ENCODE measurements at places on chromosomes 12 and 14.

- DNase-seq: no peak
Observed at GRCh38 chr12:54587315-54587873, 1.1 kb downstream of the PPP1R1A start.

DNA sequence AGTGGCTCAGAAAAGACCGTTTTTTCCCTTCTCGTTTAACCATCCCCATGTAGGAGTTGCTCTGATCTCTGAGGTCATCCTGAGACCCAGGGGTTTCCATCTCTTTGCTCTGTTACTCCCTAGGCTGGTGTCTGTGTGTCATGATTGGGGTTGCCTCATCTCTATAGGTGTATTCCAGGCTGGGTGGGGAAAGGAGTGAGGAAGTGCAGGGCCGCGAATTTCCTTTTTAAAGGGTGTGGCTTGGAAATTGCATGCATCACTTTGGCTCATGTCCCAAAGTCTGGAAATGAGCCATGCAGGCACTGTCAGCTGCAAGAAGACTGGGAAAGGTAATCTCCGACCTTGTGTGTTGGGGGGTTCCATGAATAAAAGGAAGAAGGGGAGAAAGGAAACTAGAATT is 201.9 kb downstream of the AACS start:
- DNase-seq: no peak

DNA sequence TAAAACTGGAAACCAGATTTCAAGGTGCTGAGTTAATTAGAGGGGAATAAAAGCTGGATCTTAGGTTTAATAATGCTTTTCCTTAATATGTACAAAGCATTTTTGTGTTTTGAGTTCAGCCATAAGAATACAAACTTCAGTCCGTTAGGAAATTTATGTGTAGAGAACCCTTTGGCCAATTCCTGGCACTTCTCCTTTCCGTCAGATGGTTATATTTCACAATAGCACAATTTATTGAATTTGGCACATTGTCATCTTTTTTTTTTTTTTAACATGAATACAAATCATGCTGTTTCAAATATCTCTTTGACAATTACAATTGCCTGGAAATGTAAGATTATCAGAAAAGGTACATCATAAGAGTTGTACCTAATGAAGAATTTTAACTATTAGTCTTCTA is 56.2 kb upstream of the DDHD1 start:
- no peak for DNase-seq

GRCh38 chr12:30423330-30423729 is 272.3 kb downstream of the IPO8 start:
- no peak for DNase-seq

GRCh38 chr14:30983858-30984257 is 41.6 kb upstream of the AP4S1 start:
- no peak for DNase-seq

- peak; percentile 87 for DNase-seq
Observed at GRCh38 chr12:120356567-120357030, 12.4 kb downstream of the MSI1 start.

GRCh38 chr12:5565933-5566599 is 134.2 kb downstream of the NTF3 start:
- no peak for DNase-seq

- DNase-seq: no peak
Observed at GRCh38 chr14:50657753-50658152, 10.4 kb downstream of the SAV1 start.

DNA sequence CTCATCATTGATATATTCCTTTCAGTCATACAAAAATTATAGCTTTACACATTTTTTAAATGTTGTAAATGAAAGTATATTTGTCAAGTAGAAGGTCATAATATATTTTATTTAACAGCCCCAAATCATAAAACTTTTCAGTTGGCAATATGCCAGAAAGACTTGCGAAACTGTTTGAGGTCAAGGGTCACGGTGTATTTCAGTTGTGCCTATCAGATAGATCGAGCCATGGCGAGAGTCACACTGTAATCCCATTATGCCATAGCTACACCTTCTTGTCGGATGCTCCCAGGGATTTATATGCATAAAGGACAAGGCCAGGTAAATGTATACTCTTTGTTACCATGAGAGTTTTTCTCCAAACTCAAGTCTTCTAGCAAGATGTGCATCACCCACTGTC is 26.7 kb upstream of the G2E3 start:
- no peak for DNase-seq

DNA sequence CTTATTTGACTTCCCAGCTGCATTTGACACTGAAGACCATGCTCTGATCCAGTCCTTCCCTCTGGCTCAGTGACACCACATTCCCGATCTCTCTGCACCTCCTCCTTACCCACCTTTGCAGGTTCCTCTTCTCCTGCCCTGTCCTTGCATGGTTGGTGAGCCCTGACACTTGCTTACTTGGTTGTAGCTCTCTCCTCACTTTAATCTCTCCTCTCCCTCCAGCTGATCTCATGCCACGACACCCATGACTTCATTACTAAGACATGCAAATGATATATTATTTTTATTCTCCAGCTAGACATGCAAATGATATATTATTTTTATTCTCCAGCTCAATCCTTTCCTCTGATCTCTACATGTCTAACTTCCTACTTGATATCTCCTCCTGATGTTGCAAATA is at the start of gene SERPINA9:
TSS of gene SERPINA9 (minus strand) at position 175 of the 400 bp plus-strand sequence. CDS start 6,357 bp downstream, outside the sequence.
- no peak for DNase-seq

DNA sequence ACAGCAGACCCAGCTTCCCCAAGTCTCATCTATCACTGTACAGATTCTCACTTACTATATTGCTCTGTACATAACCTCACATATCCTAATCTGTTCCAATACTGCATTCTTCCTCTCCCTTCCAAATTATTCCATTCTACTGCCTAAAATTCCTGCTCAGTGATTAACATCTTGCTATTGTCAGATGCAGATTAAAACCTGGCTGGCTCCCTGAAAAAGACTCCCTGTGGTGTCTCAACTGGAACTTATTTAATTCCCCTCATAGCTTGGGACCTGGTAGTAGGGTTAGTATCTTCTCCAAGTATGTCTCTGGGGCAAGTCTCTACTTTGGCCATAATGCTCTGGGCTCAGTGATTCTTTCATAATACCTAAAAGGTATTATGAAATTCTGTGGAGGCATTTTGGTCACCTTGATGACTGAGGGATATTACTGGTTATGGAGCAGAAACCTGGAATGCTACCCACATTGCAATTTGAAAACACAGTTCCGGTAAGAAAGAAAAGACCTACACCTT is 55.8 kb downstream of the PAWR start:
- DNase-seq: peak; percentile 54

- DNase-seq: no peak
Observed at GRCh38 chr14:49553106-49553505, 33.1 kb downstream of the RPS29 start.

GRCh38 chr12:131113568-131114270 is 160.0 kb downstream of the ADGRD1 start:
- DNase-seq: no peak

DNA sequence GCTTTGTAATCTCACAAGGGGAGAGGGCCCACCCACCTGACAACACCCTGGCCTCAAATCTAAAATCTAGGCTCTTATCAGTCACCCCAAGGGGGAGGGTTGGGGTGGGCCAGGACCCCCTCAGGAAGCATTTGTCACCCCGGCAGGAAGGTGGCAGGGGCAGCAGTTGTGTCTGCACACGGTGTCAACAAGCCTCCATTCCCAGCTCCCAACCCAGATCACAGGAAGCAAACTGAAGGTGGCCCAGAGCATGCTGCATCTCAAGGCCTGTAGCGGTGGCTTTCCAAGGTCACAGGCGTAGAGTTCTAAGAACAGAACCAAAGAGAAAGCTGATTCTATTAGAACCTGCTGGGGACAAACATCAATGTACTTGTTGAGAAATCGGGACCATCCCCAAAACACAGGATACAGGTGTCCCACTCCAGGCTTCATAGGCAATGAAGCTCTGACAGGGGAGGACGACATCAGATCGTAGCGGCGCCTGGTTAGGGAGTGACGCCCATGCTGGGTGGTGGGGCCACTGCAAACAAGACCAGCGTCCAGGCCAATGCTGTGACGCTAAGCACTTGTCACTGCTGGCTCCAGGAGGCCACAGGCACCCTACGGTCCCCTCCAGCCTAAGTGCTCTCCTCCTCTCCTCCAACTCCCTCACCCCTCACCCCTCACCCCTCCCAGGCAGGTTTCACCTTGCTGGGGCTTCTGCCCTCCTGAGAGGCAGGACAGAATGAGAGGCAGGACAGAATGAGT is 52.9 kb downstream of the CCDC88C start:
- DNase-seq: no peak

DNA sequence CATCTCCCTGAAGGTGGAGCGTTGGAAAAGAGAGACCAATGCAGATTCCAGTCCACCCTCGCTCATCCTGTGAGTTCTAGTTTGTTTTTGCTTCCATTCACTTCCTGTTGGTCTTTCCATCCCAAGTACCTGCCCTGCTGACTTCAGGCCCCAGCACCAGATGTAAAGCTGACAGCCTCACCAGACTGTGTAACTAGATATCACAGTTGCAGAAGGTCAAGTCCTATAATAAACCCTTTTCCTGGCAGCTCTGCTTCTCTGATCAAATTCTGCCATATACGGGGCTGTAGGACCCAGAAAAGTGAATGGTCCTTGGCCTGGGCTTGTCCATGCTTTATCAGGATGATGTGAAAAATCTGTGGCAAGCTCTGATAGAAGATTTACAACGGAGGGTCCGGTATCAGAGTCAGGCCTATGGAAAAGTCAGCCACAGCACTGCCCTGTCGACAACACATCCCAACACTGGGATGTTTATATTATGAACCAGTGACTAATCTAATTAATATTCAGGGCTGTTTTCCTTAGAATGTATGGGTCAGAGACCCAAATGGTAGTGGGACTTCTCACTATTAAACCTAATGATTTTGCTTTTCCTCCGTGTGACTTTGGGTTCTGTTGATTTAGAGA is 42.1 kb downstream of the CCDC175 start:
- DNase-seq: no peak

DNA sequence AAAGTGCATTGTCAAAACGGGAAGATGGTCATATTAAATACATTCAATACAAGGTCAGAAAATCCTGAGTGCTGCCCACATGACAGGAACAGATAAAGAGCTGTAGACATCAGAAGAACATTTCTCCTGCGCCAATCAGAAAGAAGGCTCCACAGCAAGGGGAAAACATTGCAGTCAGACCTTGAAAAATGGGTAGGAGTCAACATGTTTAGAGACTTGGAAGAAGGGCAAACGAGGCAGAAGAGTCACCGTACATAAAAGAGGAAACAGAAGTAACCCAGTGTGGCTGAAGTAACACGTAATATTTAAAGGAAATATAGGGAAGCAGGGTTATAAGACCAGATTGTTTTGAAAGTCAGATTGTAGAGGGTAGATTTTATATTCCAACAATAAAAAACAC is 11.9 kb downstream of the SPPL3 start:
- DNase-seq: no peak

- DNase-seq: no peak
Observed at GRCh38 chr12:6839482-6840201, 1.1 kb upstream of the GNB3 start.

GRCh38 chr12:101230547-101230946 is 20.5 kb upstream of the SLC5A8 start:
- DNase-seq: peak; percentile 70

- peak; percentile 29 for DNase-seq
Observed at GRCh38 chr12:27780612-27781408, 774 bp upstream of the MANSC4 start.

DNA sequence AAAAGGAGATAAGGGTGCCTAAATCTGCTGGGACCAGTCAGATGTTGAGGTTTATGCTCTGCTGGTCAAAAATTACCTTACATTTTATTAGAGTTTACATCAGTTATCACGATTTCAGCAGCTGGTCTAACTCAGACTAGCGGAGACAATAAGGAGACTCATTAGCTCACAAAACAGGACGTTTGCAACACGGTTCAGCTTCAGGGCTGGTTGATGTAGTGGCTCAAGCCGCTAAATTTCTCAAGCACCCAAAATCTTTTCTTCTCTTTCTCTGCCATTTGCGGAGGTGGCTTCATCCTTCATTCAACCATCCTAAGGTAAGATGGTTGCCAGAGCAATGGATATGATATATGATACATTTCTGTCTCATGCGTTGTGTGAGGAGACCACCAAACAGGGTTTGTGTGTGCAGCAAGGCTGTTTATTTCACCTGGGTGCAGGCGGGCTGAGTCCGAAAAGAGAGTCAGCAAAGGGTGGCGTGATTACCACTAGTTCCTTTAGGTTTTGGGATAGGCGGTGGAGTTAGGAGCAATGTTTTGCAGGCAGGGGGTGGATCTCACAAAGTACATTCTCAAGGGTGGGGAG is 30.3 kb upstream of the CLIP1 start:
- DNase-seq: no peak

DNA sequence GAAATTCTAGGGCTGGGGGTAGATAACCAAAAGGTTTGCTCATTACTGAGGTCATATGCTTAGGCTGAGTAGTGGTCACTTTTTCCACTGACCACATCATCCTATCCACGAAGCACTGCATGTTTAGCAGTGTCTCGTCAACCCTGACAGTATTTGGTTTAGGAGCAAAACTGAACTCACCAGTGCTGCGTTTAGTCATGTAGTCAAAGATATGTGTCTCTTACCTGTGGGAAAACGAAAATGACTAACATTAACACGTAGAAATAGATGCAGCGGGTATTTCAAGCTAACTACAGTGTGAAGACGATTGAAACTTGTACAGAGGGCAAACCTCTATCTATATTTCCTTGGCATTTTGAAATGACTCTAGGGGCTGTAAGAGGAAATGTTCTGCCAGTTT is 34.6 kb downstream of the MTHFD1 start:
- no peak for DNase-seq

DNA sequence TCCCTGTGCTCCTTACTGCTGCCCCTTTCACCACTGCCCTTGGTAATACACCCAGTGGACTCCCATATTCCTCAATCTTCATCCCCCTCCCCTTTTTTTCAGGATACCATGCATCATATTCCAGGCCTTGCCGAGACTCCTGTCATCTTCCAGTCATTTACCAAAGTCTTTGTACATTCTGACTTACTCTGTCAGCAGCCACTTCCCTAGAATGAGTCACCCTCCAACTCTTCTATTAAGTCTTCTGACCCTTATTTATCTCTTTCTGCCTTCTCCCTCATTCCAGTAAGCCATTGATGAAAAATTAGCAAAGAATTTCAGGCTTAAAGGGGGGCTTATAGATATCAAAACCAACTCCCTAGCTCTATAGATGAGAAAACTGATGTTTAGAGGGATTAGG is 128.0 kb downstream of the STXBP6 start:
- DNase-seq: peak; percentile 24

GRCh38 chr12:9064201-9064814 is 51.4 kb downstream of the A2M start:
- peak; percentile 55 for DNase-seq

GRCh38 chr14:27686137-27686536 is 1080.5 kb upstream of the FOXG1 start:
- no peak for DNase-seq

DNA sequence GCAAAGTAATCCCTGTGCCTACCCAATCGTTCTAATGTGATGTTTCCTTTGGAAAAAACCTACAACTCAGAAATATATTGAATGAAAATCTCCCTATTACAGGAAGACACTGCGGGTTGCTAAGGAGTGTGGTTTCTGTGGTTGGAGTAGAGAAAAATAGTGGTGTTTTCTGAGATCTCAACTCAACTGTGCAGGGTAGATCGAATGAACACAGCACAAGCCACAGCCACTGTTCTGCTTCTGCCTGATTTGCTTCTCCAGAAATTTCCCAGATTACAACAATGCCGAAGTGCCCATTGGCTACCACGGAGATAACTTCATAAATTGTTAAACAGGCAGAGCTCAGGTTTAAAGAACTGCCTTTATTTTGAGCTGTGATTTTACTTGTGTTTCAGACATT is 480.4 kb downstream of the DIO2 start:
- DNase-seq: peak; percentile 81

GRCh38 chr12:40622246-40622838 is 69.9 kb upstream of the CNTN1 start:
- DNase-seq: peak; percentile 59

Measured in astrocyte of the spinal cord (primary cell).